ENCODE measurements at places on chromosomes 1 and 21.

GRCh38 chr1:226654046-226654667 lies 84.9 kb downstream of the ITPKB start:
- no peak for DNase-seq

GRCh38 chr21:35895598-35895997 lies 164.7 kb downstream of the SETD4 start:
- no peak for DNase-seq

- DNase-seq, result no peak
Observed at GRCh38 chr1:87333692-87334347, 5.1 kb downstream of the LMO4 start.

GRCh38 chr1:164638492-164639202 lies 79.7 kb downstream of the PBX1 start:
- no peak for DNase-seq

DNA sequence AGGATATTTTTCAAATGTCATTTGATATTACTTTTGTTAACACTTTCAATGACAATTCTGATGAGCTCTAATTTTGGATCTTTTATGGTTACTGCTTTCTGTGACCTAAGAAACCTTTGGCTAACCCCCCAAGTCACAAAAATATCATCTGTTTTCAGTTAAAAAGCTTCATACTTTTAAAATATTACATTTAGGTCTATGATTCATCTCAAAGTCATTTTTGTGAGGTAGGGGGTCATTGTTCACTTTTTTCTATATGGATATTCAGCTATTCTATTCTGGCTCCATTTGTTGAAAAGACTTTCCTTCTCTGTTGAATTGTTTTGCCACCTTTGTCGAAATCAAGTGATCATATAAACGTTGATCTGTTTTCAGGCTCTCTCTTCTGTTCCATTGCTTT lies 44.8 kb downstream of the UCHL5 start:
- no peak for DNase-seq

DNA sequence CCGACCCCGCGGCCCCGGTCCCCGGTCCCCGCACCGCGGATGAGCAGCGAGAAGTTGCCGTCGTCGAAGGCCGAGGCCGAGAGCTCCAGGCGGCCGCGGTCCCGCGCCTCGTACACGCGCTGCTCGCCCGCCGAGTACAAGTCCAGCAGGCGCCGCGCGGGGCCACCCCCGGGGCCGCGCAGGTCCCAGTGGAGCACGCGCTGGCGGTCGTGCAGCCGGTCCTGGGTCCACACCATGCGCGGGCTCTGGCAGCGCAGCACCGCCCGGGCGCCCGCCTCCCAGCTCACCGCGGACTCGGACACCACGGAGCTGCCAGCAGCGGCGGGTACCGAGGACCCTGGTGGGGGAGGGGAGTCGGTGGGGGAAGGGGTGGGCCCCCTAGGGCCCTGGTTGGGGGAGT lies 2.9 kb downstream of the MXRA8 start:
- DNase-seq, result no peak

GRCh38 chr1:241356519-241357365 lies at the start of gene RGS7:
TSS of gene RGS7 (minus strand) at chr1:241357205.
- no peak for DNase-seq

- DNase-seq, result no peak
Observed at GRCh38 chr21:42513151-42513984, at the start of gene SLC37A1. TSS of gene SLC37A1 (plus strand) at chr21:42513852. CDS start at chr21:42518455, 4,603 bp downstream.

All from NCI-H187 treated with DMSO at 0.1 percent for 48 hours (cell line).